ENCODE measurements at places on chromosomes 12 and 14.

DNA sequence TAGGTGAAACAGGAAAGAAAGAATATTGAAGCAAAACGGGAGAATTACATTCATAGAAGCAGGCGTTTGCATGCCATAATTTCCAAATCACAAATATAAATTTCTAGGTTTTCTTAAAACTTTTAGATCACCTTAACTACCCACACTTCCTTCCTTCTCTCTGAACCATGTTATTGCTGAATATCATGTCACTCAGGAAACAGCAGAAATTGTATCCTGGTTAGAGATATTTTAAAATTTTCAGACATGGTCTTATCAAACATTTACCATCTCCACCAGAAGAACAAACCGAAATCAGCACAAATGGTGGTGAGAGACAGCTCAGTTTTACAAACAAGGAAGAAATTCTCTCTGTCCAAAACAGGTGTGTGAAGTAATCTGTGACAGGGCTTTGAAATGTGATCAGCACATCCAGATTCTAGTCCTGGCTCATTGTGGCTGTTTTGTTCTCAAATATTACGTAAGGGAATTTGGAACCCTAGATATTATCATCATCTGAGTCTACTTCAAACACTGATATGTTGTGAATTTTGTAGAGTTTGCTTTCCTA, 16.3 kb downstream of the TESPA1 start:
- DNase-seq = no peak

DNA sequence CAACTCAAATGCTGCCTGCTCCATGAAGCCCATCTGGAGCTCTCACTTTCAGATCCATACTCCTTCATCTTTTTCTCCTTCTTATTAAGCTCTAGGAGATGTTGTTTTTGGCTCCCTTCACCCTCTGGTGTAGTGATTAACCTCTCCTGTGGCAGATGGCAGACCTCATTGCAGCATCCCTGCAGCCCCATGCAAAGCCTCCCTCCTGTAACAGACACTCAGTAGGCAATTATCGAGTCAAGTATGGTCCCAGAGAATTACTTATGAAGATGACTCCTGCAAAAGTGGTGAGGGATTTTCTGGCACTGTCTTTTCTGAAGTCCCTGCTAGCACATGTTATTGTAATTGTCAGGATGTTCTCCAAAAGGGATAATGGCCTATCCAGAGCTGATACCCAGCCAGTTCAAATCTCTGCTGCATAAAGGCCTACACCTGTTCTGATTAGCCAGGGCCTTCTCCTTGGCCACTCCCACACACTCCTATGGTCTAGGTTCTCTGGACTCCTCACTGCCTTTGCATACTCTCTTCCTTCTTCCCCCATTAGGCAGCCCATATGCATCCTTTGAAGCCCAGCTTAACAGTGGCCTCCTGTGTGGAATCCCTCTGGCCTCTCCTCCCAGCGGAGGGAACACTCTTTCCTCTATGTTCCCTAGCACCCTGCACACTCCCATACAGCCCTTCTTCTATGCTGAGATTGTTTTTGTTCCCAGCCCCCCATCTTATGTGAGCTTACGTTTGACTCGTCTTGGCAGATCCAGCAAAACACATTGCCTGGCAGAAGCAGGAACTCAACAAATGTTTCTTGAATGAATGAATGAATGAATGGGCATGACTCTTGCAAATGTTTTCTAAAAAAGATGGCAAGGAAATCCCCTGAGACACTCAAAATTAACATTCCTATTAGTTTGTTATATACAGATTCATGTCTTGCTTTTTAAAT, 43.9 kb upstream of the MDM1 start:
- DNase-seq = no peak

DNA sequence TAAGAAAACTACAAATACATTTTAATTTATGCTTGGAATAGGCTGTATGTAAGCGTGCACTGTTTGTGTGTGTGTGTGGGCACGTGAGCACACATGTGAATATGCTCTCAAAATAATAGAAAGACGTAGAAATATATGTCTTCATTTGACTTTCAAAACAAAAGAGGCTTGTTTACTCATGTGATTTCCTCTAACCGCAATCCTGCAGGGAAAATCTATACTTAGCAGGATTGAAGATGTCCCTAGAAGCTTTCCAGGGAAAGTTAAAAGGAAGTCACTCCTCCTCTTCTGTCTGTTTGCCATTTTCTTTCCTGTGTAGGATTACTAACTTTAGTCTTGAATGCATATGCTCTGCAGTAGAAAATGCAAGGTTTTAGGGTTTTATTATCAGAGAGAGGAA, 404.7 kb downstream of the MDGA2 start:
- DNase-seq = no peak

DNA sequence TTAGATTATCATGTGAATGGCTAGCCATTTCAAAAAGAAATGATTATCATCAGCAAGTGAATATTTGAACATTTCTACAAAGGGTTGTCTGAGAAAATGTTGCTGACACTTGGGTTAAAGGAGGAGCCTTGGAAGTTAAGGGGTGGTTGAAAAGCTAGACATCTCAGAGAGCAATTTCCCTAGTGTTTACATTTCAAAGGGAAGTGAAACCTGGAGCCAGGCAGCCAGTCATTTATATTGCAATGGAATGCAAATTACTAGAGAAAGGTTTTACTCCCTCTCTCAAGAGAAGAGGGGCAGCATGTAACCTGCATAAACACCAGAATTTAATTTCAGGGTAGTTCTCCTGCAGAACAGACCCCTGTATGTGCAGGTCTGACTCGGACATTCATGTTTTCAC, 279.0 kb downstream of the SLC16A7 start:
- DNase-seq = no peak

- no peak for DNase-seq
Measured at GRCh38 chr12:112308652-112309051, 73.6 kb downstream of the HECTD4 start.

- DNase-seq = no peak
Measured at GRCh38 chr14:67577181-67577808, 22.8 kb downstream of the PIGH start.

DNA sequence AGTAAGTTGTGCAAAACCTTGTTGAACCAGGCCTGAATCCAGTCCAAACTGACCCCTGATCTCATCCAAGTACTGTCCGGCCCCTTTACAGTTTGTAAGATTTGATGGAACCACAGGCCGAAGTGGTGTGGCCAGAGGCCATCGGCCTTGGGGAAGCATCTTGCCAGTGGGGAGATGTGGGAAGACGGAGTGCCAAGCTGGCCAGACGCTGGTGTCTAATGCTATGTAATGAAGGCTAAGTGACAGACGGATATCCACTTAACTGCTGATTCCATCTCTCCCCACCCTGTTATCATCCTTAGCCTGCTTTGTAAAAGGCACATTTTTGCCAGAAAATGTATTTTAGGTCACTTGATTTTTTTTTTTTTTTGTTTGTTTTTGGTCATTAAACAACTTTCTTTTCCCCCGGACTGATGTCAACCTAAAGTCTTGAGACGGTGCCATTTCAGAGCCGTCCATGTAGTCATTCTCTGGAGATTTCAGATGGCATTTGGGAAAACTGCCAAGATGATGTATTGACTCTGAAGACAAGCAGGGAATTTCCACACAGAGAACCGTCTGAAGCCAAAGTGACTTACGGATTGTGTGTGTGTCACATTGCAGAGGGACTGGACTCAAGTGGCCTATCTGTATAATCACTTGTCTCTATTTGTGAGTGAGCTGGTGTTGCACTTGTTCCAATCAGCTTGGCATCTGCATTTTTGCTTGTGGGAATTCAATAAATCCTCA, 86.5 kb upstream of the MANSC4 start:
- no peak for DNase-seq

DNA sequence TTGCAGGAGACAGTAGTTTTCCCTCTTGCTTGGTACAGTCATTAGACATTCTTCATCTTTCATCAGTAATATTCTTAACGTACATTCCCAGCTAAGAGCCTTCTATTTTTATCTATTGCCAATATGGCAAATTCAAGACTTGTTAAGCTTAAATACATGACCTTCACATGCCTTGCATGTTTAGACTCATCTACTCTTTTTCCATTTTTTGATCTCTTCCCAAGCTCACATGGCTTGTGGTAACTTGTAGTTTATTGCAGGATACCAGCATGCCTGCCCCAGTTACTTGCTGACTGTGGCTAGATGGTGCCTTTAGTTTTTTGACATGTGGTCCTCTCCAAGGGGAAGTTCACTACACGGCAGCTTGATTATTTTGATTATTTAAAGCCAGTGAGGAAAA, 729.0 kb downstream of the SLC6A15 start:
- DNase-seq = no peak

GRCh38 chr12:5318874-5319273, 113.0 kb upstream of the NTF3 start:
- no peak for DNase-seq

DNA sequence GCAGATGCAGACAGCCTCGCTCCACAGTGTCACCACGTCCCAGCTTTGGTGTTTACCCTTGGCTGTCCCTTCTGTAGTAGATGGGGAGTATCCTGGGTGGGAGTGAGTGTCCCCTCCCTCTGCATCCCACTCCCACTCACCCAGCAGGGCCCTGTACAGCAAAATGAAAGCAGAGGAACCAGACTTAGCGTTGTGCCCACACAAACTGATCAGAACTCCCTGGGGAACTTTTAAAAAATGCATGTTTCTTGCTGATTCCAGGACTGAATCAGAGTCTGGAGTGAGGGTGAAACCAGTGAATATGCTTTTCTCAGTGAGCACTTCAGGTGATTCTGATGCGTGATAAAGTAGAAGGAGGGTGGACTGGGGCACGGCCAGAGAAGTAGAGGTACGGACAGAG, 2.9 kb downstream of the ACVRL1 start:
- DNase-seq = no peak

DNA sequence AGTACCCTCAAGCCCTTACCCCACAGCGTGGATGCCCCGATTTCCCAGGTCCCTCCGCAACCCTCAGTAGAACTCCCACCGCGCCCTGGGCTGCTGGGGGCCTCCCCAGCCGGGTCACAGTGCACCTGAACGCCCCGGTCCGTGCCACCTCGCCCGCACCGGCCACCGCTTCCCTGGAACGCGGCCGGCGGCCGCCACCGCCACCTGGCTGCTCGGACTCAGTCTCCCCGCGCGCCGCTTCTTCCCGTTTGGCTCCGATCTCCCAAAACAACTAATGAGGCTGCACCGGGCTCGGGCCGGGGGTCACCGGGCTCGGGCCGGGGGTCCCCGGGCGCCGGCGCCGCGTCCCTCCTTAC, 1.0 kb downstream of the ITPK1 start:
- no peak for DNase-seq

DNA sequence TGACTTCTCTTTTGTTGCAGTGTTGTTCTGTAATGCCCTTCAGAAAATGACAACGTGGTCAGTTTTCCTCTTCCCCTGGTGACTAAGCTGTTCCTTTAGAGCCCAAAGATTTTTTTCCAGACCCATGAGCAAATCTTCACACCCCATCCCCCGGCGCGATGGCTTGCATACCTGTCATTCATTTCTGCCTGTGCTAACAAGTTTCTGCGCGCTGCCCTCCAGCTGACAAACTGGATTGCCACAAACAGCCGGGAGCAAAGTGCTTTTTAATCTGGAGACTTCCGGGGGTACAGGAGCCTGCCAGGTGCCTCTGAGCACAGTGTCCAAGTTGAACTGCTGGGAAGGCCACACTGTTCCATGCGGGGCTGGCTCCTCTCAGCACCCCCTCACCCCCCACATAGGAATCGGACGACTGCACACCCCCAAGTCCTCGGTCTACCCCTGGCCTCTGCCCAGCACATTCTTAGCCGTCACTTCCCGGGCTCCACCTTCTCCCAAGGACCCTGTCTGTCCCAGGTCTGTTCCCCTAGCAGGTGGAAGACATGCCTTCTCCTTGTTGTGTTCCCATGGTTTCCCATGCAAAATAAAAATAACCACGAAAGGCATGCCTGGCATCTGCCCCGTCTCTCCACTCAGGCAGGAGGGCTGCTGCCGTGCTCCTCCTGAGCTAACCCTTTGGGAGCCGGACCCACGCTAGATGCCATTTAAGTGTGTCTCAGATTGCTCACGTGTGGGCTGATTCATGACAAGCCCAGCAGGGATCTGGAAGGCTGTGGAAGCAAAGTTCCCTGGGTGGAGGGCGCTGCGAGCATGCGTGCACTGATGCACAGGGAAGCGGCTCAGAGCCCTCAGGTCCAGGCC, 14.1 kb downstream of the RILPL1 start:
- DNase-seq = no peak

DNA sequence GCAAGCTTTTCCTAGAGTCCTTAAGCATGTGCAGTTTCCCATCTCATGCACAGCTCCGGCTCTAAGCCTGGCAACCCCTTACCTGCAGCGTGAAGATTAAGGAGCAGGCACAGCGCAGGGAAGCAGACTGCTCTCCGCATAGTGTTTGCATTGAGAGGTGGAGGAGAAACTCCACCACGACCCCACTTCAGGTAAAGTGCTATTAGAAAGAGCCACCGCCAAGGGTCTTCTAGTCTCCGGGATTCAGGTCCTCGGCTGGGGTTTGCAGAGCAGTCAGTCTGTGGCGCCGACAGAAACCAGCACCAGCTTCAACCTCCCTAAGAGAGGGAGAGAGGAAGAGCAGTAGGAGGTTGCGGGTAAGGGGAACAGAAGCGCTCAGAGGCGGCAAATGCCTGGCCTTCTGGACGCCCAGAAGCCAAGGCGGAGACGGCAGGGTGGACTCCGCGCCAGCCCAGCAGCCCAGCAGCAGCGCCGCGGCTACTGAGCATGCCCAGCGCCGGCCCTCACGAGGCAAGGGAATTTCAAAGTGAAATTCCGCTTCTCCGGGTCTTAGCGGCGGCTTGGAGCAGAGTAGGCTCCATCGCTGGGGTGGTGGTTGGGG, at the start of gene PTPRR:
TSS of gene PTPRR (minus strand) at position 488 of the 601 bp plus-strand sequence. CDS start at position 140, 348 bp downstream.
- DNase-seq = no peak

- DNase-seq = no peak
Measured at GRCh38 chr14:102557434-102558226, 34.8 kb upstream of the RCOR1 start.

GRCh38 chr14:73223049-73223448, 14.3 kb upstream of the PAPLN start:
- DNase-seq = no peak

DNA sequence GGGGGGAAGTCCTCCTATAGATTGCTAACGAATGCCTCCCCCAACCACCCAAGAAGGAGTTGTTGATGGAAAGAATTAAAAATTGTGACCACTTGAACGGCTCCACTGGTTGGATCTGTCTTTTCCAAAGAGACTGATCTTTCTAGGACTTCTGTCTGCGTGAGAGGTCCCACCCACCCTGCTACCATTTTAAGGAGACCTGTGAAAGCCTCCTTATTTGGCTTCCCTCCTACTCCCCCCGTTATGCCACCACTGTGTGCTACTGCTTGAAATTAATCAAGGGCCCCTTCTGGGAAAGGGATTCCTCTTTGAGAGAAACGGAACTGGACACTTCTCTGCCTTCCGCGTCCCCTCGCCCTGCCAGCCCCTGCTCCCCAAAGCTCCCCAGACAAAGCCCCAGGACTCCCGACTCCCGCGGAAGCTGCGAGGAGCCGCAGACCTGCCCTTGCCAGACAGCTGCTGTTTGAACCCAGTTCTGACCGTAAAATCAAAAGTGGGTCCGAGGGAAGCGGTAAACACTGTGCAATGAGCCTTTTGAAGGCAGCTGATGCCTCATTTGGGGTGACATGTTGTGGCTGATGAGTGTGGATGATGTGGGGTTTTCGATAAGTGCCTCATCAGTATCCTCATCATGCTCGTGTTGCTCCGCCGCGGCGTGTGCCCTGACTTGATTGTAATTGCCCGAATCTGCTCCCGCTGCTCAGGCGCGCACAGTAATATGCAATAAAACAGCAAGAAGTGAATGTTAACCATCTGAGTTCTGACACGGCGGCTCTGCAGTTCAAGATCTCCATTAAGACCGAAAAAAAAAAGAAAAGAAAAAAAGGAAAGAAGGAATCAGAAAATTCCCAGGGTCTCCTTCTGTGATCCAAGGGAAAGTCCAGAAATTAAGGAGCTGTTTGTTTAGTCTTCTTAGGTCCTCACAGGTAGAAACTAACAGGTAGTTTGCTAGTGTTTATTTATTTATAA, 48.2 kb downstream of the MBIP start:
- no peak for DNase-seq
